ENCODE measurements at places on chromosomes 3 and 15. TPM values are rescaled to one million over a fixed set of nuclear protein-coding genes. Genes with fewer than 3 reads are reported as not detected.

GRCh38 chr3:119413603-119414280 is 49.7 kb downstream of the TMEM39A start:
- no peak for DNase-seq

DNA sequence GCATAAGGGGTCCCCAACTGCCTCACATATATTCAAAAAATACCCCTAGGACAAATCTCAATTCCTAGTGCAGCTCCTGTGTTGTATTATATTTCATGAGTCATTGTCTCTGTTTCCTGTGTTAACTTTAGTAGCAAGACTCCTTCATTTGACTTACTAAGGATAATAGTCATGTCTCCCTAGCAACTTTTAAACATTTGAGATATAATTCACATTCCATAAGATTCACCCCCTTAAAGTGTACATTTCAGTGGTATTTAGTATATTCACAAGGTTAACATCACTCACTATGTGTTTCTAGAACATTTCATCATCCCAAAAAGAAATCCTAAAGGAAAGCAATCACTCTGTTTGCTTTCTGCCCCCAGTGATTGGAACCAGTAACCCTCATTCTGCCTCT is 121.3 kb upstream of the WNT7A start:
- no peak for DNase-seq

DNA sequence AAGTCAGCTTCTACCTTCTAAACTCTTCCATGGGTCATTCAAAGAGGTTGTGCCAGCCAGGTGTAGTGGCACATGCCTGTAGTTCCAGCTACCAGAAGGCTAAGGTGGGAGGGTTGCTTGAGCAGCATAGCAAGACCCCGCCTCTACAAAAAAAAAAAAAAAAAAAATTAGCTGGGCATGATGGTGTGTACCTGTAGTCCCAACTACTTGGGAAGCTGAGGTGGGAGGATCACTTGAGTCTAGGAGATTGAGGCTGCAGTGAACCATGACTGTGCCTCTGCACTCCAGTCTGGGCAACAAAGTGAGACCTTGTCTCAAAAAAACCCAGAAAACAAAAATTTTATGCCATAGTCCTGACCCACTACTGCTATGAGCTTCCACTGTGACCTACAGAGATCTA is 126.8 kb downstream of the MDFIC2 start:
- no peak for DNase-seq

DNA sequence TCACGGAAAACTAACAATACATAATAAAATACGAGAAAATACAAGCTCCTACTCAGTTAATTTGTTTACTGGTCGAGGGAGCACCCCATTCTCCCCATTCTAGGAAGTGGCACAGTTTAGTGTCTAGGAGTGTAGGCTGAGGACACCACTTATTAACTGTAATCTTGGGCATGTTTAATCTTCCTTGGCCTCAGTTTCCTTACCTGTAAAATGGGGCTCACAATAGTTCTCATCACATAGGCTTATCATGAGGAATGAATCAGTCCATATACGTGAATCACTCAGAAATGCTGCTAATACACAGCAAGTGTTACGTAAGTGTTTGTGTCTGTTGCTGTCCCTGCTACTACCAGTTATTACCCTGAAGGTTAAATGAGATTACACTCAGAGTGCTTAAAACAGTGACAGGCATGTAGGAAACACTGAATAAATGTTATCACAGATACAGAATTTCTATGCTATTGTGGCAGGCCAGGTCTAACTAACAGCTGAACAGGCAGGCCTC is 210.2 kb downstream of the OSBPL10 start:
- no peak for DNase-seq

GRIP2 gene
- polyA plus RNA-seq: 1.7 TPM

HAUS2 gene
- 27.2 TPM for polyA plus RNA-seq
